ENCODE measurements at places on chromosomes 1 and 21.

DNA sequence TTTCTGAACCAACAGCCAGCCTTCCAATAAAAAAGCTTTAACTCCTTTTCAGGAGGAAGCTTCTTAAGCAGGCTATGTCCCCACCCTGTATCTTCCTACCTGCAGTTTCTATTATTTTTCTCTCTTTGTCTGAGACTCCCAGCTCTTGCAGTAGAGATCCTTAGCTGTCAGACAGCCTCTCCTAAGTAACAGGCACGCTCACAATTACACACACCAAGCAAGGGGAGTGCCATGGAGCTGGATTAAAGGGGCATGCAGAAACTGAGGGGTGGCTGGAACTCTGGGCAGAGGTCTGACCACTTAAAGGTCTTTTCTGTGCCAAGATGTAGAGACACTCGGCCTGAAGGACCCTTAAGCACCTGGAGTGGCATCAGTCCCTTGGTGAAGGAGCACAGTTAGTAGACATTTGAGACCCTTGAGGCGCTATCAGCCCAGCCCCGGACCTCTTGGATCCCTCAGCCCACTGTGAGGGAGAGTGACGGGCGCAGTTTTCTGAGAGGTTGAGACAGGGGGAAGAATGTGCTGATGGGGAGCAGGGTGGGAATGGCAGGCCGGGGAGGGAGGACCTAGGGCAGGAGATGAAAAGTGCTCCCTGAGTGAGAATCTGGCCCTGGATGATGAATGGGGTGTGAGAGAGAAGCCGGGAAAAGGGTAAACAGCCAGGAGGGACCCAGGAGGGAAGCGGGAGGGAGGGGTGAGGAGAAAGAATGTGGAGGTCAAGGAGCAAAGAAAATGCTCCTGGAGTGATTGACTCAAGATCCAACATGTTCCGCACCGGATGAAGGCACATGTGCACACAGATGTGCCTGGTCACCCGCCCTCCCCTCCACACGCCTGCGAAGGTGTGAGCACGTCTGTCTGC, 13.3 kb downstream of the PLXNA2 start:
- no peak for DNase-seq

GRCh38 chr1:21919520-21919919, 17.6 kb downstream of the HSPG2 start:
- DNase-seq = no peak

GRCh38 chr1:55214212-55214933, 791 bp downstream of the USP24 start:
- DNase-seq = peak; percentile 5

GRCh38 chr1:71587961-71588360, 507.1 kb upstream of the ZRANB2 start:
- no peak for DNase-seq

GRCh38 chr1:24483441-24483840, 19.2 kb upstream of the RCAN3 start:
- DNase-seq = no peak

- no peak for DNase-seq
Observed at GRCh38 chr21:41216486-41216885, 48.5 kb downstream of the BACE2 start.

- DNase-seq = no peak
Observed at GRCh38 chr1:21598904-21599303, 70.3 kb downstream of the RAP1GAP start.

DNA sequence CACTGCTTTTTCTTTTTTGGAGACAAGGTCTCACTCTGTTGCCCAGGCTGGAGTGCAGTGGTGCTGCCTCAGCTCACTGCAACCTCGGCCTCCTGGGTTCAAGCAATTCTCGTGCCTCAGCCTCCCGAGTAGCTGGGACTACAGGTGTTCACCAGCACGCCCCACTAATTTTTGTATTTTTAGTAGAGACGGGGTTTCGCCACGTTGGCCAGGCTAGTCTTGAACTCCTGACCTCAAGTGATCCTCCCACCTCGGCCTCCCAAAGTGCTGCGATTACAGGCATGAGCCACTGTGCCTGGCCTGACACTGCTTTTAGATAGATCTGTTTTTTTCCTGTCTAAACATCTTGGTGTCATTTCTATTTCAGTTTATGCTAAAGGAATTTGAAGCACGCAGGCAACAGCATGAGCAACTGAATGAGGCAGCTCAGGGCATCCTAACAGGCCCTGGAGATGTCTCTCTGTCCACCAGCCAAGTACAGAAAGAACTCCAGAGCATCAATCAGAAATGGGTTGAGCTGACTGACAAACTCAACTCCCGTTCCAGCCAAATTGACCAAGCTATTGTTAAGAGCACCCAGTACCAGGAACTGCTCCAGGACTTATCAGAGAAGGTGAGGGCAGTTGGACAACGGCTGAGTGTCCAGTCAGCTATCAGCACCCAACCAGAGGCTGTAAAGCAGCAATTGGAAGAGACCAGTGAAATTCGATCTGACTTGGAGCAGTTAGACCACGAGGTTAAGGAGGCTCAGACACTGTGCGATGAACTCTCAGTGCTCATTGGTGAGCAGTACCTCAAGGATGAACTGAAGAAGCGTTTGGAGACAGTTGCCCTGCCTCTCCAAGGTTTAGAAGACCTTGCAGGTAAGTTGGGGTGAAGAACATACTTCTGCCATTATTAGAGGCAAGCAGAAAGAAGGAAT, 106.1 kb upstream of the BMP8A start:
- no peak for DNase-seq

GRCh38 chr1:150613061-150613920, 16.1 kb downstream of the ENSA start:
- DNase-seq = no peak

DNA sequence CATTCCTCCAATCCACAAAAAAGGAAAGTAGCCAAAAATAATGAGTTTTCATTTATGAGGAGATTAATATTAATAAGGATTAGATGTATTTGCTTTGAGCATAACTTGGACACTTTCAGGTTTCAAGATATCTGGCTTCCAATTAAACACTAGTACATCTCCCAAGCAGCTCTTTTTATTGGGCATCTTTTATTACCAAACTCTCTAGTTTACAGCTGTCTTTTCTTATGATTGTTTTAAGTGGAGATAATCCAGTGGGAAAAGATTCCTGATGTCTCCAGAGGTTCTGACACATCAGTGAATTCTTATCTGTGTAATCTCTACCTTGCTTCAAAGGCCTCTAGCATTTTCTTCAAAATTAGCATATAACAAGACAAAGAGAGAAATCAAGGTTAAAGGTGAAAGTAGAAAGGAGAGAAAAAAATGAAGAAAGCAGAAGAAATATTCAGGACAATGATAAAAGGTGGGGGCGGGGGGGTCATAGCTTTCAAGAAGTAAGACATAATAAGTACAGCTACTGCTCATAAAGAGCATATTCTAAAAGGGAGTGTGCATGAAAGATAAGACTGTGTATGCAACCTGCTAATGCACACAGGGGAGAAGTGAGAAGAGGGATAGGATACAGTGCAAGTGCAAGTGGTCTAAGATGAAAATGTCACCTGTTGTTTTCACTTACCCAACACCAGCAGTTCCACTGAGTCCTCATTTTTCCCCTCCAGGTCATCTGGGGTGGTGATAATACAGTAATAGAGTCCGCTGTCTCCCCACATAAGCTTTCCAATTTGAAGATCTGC, 19.1 kb downstream of the ILDR2 start:
- no peak for DNase-seq

DNA sequence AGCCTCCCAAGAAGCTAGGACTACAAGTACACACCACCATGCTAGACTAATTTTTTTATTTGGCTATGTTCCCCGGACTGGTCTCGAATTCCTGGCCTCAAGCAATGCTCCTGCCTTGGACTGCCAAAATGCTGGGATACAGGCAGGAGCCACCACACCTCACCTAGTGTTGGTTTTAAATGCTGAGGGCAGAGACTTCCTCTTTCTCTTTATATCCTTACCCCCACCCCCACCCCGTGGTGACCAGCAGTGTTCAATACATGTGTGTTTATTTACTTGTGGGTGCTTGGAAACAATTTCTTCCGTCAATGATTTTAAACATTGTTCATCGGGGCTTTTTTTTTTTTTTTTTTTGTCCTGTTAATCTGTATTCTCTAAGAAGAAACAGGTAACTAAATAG, 158.9 kb downstream of the ZBTB18 start:
- no peak for DNase-seq

DNA sequence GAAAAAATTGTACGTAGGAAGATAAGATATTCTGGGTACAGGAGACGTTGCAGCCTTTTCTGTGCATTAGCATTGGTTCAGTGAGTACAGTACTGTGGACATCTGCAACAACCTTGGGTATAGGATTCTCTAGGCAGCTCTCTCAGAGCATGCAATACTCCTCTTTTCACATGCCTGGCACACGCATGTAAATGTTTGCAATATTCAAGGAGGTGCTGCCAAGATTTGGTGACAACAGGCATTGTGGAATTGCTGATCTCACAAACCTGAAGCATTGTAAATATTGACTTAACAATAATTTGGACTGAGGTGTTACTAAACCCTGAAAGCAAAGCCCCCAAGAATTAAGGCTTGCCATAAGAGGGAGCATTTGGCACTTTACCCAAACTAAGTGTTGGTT, 126.8 kb downstream of the GRIK1 start:
- DNase-seq = no peak

- DNase-seq = no peak
Observed at GRCh38 chr1:192395895-192396294, 79.1 kb downstream of the RGS21 start.

DNA sequence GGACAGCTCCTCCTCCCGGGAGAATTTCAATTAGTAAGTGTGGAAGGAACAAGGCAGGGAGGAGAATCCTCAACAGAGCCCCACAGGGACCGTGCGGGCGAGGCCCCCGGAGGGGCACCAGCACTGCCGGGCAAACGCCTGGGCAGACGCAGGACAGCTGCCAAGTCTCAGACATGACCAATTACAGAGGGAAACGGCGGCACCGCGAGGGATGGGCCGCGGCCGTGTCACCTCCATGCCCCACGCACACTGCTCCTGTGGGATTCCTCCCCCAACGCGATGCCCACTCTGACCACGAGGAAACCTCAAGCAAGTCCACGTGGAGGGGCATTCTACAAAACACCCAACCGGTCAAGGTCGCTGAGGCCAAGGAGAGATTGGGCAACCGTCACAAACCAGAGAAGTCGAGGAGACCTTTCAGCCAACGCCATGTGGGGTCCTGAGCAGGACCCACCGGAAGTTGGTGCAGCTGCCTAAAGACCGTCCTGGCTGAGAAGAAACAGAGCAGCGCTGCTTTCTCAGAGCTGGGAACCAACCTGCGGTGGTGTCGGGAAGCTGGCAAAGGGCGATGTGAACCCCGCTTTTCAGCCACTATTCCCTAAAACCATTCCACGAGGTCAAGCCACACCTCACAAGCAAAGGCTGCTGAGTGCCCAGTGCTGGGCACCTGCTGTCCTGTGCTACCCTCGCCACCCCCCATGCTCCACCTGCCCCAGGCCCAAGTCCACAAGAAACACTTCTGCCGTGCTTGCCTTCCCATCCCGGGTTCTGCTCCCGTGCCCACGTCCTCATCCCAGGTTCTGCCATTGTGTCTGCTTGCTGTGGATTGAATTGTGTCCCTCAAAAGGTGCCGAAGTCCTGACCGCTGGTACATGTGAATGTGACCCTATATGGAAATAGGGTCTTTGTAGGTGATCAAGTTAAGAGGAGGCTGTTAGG, 1.4 kb upstream of the KRTAP10-4 start:
- DNase-seq = no peak

DNA sequence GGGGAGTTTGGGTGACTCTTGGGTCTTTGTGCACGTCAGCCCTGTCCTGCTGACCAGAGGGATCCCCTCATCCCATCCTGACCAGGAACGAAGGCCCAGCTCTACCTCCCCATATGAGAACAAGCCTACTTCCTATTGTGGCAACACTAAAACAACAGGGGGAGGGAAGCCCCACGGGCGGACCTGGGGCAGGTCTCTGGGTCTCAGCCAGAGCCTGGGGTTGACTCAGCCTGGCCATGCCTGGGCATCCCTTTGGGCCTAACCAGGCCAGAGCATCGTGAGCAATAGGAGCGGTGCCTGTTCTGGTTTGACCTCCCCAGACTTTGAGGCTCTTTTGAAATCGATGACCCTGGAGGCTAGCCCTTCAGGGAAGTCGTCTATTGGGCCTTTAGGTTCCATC, 16.8 kb downstream of the RPS6KA1 start:
- DNase-seq = no peak

GRCh38 chr1:22776035-22776613, 65.5 kb downstream of the EPHB2 start:
- no peak for DNase-seq

DNA sequence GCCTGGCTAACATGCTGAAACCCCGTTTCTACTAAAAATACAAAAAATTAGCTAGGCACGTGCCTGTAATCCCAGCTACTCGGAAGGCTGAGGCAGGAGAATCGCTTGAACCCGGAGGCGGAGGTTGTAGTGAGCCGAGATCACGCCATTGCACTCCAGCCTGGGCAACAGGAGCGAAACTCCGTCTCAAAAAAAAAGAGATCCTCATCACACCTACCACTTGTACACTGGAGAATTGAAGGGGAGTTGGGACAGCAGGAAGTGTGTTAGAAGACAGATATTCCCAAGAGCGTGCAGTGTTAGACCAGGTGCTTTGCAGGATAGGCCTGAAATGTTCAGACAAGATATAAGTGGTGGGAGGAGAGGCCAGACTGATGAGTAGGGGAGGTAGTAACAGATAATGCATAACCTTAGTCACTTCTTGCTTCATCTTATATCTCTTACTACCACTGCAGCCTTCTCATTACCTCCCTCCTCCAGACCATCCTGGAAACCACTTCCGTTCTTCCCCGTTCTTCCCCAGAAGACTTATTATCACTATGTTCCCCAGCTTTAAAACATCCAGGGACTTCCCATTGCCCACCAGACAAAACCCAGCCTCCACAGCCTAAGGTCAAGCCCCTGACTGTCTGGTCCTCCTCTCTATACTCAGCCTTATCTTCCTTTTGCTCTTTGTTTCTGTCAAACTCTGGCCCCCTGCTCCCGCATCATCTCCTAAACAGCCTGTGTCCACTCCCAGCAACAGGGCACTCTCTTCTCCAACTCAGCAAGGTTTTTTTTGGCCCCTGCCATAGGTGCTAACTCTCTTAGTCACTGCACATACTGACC, 21.3 kb downstream of the FAM20B start:
- no peak for DNase-seq

DNA sequence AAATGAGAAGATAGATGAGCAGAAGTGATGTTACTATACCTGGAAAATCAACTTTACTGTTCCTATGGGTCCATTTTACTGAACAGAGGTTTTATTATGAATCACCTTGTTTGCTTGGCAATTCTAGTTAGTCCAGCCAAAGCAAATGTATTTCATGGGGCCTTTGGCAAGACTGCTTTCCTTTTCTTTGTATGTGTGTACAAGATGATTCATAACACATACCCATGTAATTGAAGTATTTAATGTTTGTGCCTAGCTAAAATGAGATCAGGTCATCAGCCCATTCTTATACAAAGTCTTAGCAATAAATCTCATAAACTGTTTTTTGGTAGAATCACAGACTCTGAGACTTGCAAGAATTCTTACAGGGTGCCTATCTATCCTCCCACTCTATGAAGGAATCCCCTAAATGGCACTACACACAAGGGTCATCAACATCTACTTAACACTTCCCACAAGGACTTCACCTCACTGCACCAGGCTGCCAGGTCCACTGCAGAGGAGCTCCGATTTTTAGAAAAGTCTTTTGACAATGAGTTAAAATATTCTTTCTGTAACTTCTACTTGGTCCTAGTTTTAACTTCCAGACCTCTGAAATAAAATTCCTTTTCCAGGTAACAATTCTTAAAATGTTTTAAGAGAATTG, 58.5 kb downstream of the LPAR3 start:
- no peak for DNase-seq

- no peak for DNase-seq
Observed at GRCh38 chr1:24374891-24375786, 38.4 kb downstream of the STPG1 start.

- no peak for DNase-seq
Observed at GRCh38 chr21:40792691-40793456, 54.1 kb downstream of the DSCAM start.

Data from effector CD8-positive, alpha-beta T cell (primary cell).